ENCODE measurements at places on chromosomes 1 and 21.
A peak's percentile ranks its signal among the peaks of the same experiment; 100 is the strongest.

DNA sequence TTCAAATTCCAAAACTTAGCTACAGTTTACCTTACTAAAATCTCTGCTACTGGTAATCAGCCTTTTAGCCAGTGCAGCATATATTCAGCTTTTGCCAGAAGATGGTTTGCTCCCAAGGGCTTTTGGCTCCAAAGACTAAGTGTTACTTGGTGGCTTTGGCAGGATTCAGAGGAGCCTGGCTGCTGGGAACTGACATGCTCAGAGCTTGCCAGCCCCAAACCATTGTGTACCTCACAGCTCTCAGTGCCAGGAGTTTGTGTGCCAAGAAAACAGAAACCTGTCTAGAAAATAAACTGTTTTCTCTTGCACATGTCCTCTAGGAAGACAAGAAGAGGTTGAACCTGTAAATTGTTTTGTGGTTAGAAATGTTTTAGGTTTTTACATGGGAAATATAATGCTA is 315.9 kb downstream of the ST6GALNAC3 start:
- DNase-seq = no peak

DNA sequence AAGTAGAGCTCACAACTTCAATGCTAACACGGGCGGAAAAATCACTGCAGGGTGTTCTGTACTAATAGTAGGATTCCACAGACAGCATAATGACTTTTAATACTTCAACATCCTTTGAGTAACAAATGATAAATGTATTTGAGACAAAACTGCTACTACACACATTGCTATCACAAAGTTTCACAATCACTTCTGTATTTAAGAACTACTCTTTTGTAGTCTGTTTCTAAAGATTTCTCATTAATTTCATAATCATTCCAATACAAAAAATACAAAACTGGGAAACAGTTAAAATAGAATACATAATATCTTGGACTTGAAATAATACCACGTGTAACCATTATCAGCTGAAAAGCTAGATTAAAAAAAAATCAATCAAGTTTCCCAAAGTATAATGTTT is 2.7 kb downstream of the HMGN1 start:
- DNase-seq = no peak

DNA sequence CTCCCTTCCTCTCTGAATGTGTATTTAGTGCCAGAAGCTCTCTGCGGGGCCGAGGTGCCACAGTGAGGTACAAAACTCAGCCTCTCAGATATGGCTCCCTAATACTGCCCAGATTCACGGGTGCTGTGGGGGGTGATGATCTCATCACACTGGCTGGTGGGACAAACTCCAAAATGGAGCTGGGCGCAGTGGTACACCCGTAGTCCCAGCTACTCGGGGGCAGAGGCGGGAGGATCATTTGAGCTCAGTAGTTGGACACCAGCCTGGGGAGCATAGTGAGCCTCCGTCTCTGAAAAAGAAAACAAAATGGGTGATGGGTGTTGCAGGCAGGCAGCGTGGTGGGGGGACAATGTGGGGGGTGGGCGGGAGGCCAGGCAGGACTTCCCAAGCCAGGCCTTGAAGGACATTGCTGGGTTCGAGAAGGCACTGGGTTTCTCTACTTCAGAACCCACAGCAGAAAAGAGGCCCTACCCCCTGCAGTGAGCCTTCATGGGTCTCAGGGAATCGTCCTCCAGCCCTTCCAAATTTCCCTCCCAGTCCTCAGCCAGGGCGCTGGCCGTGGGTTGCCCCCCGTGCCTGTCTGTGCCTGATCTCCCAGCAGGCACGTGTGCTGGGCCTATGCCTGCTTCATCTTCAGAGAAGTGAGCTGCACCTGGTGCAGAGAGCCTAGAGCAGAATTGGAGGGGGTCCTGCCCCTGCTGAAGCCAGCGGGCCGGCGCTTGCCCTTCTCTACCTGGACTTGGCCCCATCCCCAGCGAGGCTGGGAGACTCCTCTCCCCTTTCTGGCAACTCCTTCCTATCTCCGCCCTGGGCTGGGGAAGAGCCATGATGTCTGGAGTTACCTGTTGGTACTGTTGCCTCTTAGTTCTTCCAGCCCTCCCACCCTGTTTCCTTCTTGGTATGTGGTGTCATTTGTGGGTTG is 14.0 kb downstream of the H6PD start:
- DNase-seq = no peak

GRCh38 chr1:78339490-78339889 is 151.3 kb upstream of the PTGFR start:
- DNase-seq = no peak

DNA sequence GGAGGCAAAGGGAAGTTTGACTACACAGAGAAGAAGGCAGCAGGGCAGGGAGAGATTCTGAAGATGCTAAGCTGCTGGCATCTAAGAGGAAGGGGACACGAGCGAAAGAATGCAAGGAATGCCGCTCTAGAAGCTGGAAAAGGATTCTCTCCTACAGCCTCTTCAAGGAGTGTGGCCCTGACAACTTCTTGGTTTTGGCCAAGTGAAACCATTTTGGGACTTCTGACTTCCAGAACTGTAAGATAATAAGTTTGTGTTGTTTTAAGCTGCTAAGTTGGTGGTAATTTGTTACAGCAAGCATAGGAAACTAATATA is 28.5 kb downstream of the MGST3 start:
- DNase-seq = no peak

DNA sequence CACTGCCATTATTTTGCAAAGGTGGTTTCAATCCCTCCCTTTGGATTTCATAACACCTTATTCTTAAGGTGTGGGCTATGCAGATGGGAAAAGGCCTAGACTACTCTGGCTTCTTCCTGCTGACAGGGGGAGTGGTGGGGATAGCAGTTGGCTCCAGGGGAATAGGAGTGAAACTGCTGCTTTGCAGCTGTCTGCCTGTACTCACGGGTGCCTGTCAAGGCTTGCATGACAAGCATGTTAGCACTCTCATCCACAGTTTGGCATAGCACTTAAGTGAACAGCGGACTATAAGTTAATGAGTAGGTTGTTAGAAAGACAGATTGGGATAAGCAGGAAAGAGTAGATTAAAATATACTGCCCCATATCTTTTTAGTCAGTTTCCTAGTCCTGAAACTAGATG is 287.5 kb upstream of the DAB1 start:
- DNase-seq = no peak

GRCh38 chr1:84569216-84569615 is 5.0 kb downstream of the CTBS start:
- DNase-seq = no peak

- DNase-seq = no peak
Measured at GRCh38 chr1:153344718-153345025, 4.0 kb downstream of the PGLYRP4 start.

- no peak for DNase-seq
Measured at GRCh38 chr21:20760221-20760620, 238.0 kb upstream of the NCAM2 start.

DNA sequence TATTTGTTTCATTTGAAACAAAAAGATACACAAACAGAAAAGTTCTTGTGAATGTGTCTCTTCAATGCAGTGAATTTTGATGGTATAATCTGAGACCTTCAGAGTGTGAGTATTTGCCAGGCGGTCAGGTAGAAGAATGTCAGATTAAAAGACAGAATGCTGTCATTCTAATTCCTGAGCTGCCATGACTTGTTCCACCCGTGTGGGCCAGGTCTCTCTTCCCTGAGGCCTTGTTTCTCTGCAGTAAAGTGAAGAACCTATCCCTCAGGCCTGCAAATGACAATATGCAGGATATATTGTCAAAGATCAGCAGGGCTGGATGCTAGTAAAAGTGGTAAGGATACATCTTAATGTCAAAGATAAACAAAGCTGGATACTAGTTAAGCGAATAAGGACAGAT is 111.4 kb downstream of the ZP4 start:
- DNase-seq = no peak

DNA sequence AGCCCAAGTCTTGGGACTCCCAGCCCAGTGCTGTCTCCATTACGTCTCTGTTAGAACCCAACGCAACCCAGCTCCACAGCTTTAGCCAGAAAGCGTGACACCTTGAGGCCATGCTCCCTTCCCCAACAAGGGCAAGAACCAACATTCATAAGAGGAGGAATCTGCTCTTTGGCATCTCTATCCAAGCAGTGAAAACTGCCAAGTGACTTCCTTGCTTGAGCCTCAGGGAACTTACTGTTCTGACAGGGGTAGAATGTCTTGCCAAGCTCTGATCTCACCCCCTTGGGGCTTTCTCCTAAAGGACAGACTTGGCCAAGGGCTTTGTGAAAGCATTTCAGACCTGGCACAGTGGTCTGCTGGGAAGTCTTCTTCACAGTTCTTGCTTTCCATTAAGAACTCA is 56.6 kb downstream of the SYT6 start:
- no peak for DNase-seq

GRCh38 chr1:248872752-248873408 is 14.0 kb upstream of the ZNF692 start:
- peak; percentile 36 for DNase-seq

Measured in stimulated activated CD4-positive, alpha-beta T cell treated with anti-CD3 and anti-CD28 coated beads, TNF-alpha, amount 100 ng/mL, for 48 hours (primary cell).